ENCODE measurements at places on chromosomes 1 and 21.

DNA sequence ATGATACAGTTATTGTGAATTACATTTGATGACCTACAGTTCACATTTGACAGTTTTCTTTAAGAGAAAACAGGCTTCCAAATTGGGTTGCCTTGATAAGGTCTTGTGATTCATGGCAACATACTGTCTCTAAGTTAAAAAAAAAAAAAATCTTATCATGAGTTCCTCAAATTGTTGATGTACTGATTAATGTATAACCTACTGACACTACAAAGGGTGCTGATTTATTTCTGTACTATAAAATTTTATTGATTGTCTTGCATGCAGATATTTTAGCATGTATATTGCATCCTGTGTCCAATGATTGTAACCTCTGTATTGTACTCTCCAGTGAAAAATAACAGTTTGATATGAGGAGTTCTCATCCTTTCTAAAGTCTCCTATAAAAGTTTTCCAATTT, 197.3 kb upstream of the IVNS1ABP start:
- DNase-seq = no peak

DNA sequence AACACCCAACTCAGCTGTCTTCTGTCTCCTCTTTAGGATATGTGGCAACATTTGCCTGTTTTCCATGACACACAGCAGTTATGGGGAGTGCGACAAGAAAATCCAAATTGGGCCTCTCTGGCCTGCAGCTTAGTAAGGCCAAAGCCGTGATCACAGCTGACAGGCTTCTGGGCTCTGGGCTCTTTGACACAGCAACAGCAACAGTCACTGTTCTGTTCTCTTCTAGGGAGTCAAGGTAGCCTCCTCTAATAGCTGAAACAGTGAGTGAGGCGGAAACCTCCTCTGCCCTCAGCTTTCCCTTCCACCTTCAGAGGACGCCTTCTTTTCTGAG, 19.0 kb downstream of the CLCA1 start:
- no peak for DNase-seq

GRCh38 chr21:36516281-36516680, 36.4 kb upstream of the CLDN14 start:
- no peak for DNase-seq

DNA sequence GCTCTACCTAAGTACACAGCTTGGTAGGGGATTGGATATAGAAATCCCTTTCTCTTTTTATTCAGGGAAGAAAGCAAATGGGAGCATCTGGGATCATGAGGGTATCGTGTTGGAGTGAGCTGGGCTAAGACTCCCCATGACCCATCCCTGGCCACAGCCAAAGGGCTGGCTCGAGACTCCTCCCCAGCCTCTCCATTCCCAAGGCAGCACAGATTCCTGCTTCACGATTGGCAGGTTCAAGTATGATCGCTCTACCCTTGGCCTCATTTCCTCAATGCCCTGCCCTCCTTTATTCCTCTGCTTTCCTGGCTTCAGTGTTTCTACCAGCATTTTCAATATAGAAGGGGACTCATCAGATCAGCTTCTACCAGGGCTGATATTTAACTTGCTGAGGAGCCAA, 89.7 kb downstream of the ATP1A1 start:
- no peak for DNase-seq

DNA sequence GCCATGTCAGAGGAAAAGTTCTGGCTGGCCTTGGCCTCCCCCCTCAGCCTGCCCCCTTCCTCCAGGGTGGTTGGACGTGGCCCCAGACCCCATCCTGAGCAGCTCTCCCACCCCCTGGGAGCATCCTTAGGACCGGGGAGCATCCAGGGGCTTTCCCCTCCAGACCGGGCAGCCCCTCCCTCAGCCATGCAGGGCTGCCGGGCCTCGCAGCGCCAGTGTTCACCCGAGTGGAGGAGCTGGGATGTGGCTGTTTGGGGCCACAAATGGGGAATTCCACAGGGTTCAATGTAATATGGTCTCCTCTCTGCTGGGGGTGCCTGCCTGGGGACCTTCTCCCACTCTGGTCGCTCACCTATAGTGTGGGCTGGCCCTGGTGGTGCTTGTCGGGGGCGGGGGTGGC, 4.2 kb upstream of the PFKL start:
- DNase-seq = no peak

- DNase-seq = no peak
These were observed 27.6 kb downstream of the GPR88 start for GRCh38 chr1:100565533-100565932.

- no peak for DNase-seq
These were observed 957 bp downstream of the CAPN9 start for GRCh38 chr1:230747890-230748800.

- DNase-seq = no peak
These were observed 151.0 kb downstream of the GRIK1 start for GRCh38 chr21:29788752-29789151.

All from smooth muscle cell of the brain vasculature (primary cell).